ENCODE measurements at places on chromosomes 7 and 10.
A peak's percentile ranks its signal among the peaks of the same experiment; 100 is the strongest.

- no peak for DNase-seq
Observed at GRCh38 chr10:59245686-59246085, 69.2 kb downstream of the PHYHIPL start.

GRCh38 chr10:130175074-130175473 lies 38.9 kb downstream of the GLRX3 start:
- DNase-seq: no peak

DNA sequence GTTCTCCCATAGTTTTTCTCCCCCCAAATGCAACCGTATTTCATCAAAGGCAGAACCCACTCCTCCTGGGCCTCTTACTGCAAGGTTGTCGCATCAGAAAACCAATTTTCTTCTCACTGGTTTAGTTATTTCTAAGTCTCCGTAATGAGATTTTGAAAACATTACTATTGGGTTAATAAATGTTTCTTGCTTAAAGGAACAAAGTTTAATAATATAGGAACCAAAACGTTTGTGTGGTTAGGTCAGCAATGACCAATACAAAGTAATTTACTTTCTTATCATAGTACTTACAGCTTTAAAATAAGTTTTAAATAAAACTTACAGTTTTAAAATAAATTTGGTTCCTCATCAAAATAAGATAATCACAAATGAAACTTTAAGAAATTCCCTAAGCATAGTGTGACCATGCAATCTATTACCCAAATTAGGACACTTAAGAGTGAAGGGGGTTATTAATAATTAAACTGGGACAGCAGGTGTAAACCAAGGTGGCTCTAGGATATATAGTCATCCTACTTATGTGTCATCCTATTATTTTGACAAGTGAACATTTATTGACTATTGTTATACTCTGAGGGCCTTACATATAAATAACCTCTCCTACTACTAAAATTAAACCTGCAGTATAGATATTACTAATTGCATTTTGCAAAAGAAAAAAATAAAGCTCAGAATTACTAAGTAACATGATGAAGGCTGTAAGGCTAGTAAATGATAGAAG lies 415.4 kb upstream of the LRRN3 start:
- no peak for DNase-seq

- no peak for DNase-seq
Observed at GRCh38 chr10:12679636-12680035, 321.9 kb downstream of the CCDC3 start.

DNA sequence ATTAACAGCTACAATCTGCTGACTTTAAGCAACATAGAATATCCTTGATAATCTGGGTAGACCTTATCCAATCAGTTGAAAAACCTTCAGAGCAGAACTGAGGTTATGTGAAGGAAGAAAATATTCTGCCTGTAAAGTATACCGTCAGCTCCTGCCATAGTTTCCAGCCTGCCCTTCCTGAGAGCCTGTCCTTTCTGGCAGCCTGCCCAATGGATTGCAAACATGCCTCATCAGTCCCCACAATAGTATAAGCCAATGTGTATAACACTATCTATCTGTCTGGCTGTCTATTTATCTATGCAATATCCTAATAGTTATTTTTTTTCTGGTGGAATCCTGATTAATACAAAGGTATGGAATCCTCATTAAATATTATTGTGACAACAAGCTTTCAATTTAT lies 489.2 kb upstream of the KCND2 start:
- peak; percentile 15 for DNase-seq

DNA sequence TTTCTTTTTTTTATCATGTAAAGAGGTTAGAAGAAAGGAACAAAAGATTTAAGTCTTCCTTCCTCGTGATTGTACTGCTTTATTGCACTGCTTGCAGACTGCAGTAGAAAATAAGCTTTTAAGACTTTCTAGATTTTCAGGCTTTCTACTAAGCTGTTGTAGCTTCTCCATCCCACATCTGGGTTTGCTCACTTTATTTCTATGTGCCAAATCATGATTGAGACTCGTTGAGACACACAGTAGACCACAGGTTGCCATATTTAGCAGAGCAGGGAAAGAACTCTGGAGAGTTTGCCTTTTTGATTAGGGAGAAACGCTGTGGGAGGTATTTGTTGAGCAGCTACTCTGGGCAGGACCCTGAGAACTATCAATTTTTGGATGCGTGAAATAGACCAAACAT lies 89.2 kb upstream of the BTBD16 start:
- DNase-seq: no peak

DNA sequence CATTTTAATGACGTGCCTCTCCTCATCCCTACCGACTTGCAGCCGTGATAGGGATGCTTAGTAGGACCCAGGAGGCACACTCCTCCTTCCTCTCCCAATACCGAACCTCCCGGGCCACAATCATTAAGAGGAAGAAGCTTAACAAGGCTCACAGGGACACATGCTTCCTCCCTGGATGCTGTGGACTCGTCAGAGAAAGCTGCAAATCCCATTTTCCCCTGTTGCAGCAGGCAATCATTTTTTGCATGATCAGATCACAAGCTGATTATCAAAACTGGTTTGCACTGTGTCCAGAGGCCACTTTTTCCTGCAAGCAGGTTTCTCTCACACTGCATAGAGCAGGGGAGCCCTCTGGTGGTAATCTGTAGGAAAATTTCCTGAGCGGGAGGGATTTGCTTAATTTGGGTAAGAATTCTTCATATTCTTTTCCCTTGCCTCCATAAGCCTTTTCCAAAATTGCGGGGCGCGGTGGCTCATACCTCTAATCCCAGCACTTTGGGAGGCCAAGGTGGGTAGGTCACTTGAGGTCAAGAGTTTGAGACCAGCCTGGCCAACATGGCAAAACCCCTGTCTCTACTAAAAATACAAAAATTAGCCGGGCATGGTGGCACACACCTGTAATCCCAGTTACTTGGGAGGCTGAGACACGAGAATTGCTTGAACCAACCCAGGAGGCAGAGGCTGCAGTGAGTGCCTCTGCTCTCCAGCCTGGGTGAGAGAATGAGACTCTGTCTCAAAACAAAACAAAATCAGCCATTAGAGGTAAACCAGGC lies 16.1 kb upstream of the LAMB4 start:
- DNase-seq: no peak

DNA sequence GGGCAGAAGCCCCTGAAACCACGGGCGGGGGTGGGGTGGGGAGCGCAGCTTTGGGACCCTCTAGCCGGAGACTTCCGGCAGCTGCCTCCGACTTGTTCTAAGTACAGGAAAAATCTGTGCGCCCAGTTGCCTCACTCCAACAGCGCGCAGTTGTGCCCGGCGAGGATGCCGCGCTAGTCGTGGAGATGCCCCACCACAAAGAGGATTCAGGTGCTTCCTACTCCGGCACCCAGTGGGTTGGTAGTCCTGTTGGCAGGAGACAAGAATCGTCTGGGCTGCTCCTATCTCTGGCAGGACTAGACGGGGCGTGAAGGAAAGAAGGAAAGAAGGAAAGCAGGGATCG lies 465 bp upstream of the NPY start:
- DNase-seq: no peak

DNA sequence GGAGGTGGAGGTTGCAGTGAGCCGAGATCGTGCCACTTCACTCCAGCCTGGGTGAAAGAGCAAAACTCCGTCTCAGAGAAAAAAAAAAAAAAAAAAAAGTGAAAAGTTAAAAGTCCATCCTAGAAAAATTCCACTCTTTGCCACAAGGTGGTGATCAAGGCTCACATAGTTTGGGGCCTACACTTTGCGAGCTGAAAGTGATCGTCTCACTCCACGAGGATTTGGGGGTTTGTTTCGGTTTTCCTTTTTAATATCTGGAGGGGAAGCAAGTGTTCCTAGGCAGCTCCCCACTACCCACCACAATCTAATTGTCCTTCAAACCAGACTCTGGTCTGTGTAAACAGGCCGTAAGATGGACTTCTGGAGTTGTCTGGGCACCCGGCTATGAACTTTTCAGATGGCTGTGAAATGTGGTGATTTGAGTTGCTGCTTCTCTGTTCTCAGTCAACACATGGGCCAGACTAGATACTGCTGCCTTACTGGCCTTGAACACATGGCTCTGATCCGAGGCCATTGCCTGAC lies 27.1 kb downstream of the PRLHR start:
- no peak for DNase-seq

DNA sequence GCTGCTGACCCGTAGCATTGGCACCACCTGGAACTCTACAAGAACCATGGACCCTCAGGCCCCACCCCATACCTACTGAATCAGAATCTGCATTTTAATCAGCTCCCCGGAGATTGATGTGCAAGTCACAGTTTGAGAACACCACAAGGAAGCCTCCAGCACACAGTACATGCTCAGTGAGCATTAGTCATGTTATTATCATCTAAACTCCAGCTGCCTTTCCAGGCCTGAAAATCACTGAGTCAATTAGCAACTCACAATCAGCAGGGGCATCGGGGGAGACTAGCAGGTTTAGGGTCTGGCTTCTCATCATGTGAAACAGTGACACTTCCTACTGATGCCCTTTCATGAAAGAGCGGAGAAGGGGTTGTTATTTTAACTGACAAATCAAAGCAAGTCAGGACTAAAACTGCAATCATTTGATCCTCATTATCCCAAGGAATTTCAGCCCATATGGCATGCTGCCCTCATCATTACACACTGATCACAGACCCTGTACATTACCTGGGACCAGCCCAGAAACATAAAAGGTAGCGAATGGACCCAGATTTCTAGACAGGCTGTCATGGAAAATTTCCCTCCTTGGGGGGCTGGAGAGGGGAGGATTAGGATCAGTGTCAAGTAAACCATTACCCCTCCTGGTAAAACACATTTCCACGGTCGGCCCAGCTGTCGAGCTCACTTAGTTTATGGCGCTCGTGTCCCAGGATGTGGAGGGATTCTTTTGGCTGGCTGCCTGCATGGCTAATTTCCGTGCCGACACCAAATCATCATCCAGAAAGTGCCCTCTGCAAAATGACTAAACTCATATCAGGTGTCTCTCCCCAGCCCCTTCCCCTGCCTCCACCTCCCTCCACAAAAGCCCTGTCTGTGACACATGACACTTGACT lies 122.8 kb downstream of the PRLHR start:
- no peak for DNase-seq

GRCh38 chr10:665579-666091 lies 23.8 kb downstream of the DIP2C start:
- DNase-seq: no peak

- DNase-seq: no peak
Observed at GRCh38 chr10:121734589-121735045, 136.4 kb upstream of the FGFR2 start.

- no peak for DNase-seq
Observed at GRCh38 chr10:121154846-121155245, 303.7 kb downstream of the WDR11 start.

DNA sequence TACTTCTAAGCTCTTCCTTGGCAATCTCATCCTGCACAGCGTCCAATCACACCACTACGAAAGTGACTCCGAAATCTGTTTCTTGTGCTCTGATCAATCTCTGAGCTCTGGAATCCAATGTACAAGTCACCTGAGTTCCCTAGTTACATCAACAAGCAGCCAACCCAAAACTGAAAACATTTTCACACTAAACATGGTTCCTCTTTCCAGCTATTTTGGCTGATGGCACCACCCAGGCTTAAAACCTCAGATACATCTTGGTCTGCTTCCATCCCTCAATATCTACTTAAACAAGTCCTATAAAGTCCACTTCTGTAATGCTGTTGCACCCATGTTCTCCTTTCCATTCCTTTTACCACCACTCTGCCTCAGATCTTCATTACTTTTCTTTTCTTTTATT lies 3.6 kb downstream of the BLOC1S2 start:
- no peak for DNase-seq

- no peak for DNase-seq
Observed at GRCh38 chr10:105025092-105025491, 384.0 kb downstream of the SORCS3 start.

GRCh38 chr10:84214612-84215235 lies 10.6 kb downstream of the LRIT2 start:
- no peak for DNase-seq

DNA sequence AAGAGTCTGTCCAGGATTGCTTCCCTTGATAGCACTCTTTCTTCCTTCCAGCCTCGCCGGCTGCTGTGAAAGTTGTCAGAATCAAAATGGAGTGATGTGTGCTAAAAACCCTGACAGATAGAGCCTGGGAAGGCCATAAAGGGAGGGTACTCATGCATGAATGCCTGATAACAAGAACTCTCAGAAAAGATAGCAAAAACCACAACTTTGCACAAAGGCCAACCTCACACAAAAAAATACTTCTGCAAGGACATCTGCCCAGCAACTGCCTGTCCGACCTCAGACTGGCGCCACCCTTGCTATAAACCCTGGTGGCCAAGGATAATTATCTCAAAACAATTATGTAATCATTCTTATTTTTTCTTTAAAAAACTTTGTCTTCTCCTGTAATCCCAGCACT lies 133.2 kb upstream of the SVIL start:
- no peak for DNase-seq

DNA sequence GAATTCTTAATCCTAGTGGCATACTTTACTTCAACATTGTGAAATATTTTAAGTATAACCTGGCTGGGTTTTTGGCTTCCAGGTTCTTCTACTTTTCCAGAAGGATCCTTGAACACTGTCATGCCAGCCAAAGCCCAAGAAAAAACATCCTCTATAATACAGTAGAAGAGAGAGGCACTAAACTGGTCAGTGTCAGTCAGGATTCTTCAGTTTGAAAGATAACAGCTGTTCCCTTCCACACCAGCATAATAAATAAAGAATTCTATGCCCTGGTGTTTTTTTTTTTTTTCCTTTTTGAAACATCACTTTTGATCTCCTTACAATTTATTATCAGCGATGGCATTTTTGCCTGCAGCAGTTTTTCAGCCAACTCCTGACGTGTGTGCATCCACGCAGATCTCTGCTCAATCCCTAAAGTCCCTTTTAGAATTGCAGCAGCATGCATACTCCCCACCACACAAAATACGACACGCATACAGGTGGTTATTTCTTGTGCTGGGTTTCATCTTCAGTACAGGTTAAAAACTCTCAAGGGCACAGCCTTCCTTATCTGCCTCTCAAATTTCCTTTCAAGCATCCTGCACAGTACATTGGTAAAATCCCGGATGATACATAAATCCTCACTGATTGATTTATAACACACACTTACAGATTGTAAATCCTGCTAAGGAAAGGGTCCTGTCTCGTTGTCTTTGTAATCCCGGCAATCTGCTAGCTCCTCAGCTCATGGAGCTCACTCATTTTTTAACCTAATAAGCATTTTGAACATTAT lies 100.2 kb downstream of the TPK1 start:
- DNase-seq: no peak

All from NCI-H510A (cell line).